Non-pigmented ciliary epithelial cell (primary cell): ENCODE measurements at places on chromosomes 5 and 9.

DNA sequence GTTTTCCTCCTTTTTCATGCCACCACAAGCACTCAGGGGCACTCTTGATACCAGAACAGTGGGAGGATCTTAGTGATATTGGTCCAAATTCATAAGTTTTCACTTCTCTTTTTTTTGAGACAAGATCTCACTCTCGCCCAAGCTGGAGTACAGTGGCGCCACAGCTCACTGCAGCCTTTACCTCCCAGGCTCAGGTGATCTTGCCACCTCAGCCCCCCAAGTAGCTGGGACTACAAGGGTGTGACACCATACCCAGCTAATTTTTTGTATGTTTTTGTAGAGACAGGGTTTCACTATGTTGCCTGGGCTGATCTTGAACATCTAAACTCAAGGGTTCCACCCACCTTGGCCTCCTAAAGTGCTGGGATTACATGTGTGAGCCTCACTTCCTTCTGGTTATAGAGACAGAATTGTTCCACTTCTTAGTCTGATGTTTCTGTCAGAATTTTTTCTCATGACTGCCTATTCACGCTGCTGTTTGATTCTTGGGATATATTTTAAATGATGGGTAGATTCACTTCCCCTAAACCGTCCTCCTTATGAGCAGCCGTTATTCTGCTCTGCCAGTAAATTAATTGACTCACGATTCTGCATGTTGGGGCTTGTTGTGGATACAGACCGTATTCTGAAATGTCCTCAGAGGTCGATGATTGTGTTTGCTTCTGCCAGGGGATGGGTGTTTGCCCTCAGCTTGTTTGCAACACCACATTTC lies 30.8 kb downstream of the MTAP start:
- no peak for DNase-seq

DNA sequence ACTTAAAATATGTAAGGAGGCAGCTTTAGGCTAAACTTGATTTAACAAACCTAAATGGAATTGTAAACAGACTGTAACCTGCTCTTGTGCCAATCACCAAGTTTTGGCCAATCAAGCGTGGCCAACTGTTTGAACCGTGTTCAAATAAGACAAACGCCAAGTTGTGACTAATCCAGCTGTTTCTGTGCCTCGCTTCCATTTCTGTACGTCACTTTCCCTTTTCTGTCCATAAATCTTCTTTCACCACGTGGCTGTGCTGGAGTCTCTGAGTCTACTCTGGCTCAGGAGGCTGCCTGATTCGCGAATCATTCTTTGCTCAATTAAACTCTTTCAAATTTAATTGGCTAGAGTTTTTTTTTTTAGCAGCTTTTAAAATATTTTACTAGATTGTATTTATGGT lies 71.3 kb downstream of the LIX1 start:
- DNase-seq = no peak

GRCh38 chr5:24428345-24428744 lies 216.4 kb downstream of the CDH10 start:
- DNase-seq = no peak

DNA sequence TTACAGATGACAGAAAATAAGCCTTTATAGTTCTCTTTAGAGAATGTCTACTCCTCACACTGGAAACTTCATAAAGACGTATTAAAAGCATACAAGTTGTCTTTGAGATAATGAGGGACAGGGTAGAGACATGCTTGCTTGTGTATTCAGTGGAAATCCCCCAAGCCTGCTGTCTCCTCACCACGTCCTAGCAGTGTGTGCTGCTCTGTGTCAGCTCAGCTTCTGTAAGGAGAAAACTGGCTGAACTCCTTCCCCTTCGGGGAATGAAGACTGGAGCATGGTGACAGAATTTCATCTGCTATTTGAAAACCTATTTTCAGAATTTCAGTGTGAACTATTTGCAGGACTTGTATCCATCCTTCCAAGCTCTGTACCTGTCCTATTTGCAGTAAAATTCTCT lies 9.4 kb downstream of the OR2V2 start:
- no peak for DNase-seq

- no peak for DNase-seq
These were observed 23.4 kb downstream of the ANXA6 start for GRCh38 chr5:151134228-151134627.

- no peak for DNase-seq
These were observed 53.9 kb downstream of the FAM78A start for GRCh38 chr9:131222460-131222859.

DNA sequence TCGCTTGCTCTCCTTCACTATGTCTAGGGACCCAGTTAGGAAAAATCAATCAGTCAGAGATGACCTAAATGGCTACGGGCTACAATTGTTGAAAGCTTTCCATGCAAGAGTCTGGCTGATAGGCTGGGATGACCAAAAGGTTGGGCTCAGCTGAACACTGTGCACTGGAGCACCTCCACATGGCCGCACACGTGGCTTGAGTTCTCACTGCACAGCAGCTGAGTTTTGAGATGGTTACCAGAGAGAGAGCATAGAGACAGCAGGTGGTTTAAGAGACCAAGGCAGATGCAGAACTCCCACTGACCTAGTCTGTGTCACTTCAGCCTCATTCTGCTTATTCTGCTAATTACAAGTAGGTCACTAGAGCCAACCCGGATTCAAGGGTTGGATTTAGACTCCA lies 2354.8 kb upstream of the C9orf72 start:
- no peak for DNase-seq

DNA sequence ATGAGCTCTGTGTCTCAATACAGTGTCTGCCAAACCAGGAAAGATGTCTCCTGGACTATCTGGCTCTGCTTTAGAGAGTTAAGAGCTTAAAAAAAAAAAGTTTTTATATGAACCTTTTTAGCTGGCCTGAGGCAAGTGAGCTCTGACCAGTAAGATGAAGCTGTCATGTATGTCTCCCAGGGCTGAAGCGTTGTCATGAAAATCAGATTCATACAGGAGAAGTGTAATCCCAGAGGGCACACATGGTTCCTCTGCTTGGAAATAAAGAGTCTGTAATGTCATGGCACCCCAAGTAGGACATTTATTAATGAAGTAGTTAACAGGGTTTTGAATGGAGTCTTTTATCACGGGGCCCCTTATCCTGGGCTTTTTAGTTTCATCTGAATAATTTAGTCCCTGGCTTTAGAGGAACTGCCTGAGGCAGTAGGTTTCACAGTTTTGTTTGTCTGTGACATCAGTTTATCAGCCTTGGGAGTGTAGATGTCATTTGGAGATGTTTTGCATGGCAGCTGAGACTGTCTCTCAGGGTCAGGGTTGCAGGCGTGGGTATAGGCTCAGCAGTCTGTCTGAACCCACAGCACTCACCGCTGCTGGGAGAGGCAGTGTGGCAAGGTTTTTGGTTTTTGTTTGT lies 223.3 kb downstream of the DIRAS2 start:
- no peak for DNase-seq

DNA sequence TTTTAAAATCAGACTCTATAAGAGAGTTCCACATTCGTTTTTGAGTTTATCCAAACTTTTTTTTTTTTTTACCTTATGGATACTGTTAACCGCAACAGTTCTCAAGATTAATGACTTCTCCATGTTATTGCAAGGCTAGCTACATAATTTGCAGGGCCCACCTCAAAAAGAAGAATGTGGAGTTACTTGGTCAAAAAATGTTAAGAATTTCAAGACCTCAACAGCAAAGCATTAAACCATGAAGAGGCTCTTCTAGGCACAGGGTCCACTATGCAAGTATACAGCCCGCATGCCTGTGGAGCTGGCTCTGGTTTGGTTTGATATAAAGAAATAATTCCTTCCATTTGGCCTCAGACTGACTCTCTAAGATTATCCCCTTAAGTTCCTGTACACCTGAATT lies 133.3 kb upstream of the TLX3 start:
- no peak for DNase-seq

DNA sequence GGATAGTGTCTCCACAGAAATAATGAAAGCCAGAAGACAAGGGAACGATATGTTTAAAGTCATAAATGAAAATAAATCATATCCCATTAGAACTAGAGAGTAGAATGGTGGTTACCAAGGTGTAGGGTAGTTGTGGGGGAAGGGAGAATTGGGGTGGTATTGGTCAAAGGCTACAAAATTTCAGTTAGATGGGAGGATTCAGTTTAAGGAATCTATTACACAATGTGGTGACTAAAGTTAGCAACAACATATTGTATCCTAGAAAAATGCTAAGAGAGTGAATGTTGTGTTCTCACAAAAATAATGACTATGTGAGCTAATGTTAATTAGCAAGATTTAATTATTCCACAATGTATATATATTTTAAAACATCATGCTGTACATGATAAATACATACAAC lies 27.8 kb upstream of the LARP1 start:
- DNase-seq = no peak

GRCh38 chr5:157273131-157273556 lies 7.2 kb downstream of the CYFIP2 start:
- DNase-seq = no peak

DNA sequence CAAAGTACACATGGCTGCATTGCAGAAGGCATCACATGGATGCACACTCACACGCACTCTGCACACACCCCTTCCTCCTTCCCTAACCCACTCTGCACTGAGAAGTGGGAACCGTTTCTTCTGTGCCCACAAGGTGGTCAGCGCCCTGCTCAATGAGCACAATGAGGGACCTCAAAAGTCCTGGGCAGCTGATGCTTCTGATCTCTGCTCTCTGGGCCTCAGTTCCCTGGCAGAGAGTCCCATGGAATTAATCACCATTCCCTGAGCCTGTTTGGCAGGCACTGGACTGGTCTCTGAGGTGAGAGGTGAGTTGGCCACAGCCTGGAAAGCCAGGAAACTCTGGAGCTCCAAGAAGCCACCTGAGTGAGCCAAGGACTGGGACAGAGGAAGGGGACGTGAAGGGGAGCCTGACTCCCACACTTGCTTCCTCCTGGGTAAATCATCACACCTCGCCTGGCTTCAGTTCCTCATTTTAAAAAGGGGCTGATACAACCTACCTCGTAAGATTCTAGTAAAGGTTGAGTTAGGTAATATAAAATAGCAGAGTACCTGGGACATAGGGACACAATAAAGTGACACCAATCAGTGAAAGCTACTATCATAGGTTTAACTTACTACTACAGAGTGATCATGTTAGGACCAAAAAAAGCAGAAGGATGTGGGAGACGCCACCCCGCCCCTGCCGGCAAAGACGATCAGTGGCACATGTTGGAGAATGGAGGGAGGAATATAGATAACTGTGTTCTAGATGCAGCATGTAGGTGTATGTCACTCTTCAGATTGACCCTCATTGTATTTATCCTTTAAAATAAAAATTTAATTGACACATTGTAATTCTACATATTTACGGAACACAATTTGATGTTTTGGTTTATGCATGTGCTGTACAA lies 21.1 kb upstream of the IGFBPL1 start:
- no peak for DNase-seq

- no peak for DNase-seq
These were observed 246.0 kb downstream of the GADD45G start for GRCh38 chr9:89850631-89851325.

- no peak for DNase-seq
These were observed 902 bp downstream of the BDP1 start for GRCh38 chr5:71456362-71456743.

DNA sequence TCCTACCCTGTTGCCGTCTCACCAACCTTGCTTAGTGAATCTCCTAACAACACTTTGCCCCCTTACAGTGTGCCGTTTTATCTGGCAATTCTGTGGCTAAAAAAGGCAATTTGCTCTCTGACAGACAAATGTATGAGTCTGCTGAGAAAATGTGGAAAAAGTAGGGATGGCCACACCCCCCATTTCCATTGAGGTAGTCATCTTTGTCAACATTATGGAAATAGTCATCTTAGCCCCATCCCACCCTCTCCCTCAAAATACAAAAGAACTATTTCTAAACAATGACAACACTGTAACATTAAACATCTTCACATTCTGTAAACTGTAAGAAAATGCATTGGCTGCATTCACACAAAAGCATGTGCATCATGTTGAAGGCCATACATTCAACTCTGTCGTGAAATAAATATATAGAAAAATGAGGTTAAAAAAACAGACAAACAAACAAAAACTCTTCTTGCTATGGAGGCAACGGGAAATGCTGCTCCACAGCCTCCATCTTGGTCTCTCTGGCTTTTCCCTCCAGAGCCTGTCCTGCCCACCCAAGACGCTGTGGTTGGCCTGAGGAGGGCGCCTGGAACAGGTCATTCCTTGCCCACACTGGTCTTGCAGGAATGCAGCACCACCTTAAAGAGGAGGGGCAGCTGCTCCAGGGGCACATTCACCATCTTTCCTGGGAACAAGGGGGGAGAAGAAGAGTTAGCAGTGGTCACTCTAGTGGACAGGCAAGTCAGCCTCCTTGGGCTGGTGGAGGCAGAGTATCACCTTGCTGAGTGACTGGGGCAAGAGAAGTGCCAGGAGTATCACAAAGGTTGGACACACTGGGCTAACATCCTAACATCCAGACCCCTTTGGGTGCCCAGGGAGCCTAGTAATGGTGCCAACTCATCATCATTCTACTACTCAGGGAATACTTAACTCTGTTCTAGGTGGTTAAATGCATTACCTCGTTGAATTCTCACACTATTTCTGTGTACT lies 15.2 kb upstream of the NR5A1 start:
- DNase-seq = no peak

- DNase-seq = no peak
These were observed 12.8 kb downstream of the AFAP1L1 start for GRCh38 chr5:149284501-149284900.

DNA sequence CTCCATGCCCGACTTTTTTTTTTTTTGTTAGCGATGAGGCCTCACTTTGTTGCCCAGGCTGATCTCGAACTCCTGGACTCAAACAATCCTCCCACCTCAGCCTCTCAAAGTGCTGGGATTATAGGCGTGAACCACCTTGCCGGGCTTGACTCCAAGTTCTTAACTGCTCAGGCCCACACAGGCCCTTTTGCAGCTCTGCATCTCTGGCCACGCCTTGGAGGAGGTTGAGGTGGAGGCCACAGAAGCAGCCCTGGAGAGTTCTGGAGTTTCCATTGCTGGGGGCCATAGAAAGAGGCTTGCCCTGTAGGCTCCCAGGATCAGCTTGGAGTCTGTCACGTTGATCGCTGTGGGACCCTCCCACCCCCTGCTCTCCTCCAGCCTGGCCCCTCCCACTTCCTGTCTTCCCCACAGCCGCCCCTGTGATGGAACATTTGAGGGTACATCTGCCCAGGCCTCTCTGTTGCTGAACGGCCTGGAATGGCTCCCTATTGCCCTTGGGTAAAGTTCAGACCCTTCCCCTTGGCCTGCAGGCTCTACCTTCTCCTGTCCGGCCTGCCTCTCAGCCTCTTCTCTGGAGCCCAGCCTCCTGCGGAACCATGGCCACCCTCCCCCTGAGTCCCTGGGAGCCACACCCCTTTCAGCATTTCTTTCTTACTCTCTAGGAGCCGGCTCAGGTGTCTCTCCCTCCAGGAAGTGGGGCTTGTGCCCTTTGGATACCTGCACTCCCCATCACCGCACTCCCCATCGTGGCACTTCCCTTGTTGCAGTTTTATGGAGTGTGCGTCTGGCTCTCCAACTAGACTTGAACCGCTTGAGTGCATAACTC lies 30.4 kb upstream of the IER5L start:
- DNase-seq = no peak
